Activated CD4-positive, alpha-beta T cell treated with anti-CD3 and anti-CD28 coated beads, Interleukin-2, amount 50 U/mL, for 4 hours (primary cell): ENCODE measurements at places on chromosomes 13 and 19.

DNA sequence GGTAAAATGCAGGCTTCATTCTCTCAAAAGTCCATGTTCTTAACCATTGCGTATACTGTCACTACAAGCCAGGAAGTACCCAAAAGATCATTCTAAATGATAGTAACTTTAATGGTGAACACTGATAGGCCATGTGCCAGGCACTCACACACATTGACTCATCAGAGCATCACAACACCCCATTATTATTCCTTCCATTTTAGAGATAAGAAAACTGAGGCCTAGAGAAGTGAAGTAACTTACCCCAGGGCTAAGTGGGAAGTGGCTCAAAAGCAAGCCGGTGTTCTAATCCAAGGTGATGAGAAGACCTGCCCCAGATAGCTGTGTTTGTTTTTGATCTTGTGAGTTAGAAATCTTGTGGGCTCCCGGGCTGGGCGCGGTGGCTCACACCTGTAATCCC lies 1.4 kb upstream of the PHLDB3 start:
- DNase-seq = no peak

DNA sequence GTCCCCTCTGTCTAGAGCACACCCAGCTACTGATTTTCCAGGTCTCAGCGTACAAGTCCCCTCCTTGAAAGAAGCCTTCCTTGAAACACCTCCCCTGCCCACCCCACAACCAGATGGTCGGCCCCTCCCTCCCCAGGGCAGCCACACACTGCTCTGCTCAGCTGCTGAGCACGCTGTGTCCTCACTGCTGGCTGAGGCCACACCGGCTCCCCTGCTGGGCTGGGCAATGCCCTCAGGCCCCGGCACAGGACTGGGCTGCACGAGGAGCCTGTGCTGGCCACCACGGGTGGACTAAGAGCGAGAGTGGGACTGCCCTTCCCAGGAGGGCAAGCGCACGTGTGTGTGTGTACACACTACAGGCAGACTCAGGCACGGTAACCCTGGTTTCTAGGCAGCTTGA lies 11.8 kb upstream of the RSPH6A start:
- no peak for DNase-seq

DNA sequence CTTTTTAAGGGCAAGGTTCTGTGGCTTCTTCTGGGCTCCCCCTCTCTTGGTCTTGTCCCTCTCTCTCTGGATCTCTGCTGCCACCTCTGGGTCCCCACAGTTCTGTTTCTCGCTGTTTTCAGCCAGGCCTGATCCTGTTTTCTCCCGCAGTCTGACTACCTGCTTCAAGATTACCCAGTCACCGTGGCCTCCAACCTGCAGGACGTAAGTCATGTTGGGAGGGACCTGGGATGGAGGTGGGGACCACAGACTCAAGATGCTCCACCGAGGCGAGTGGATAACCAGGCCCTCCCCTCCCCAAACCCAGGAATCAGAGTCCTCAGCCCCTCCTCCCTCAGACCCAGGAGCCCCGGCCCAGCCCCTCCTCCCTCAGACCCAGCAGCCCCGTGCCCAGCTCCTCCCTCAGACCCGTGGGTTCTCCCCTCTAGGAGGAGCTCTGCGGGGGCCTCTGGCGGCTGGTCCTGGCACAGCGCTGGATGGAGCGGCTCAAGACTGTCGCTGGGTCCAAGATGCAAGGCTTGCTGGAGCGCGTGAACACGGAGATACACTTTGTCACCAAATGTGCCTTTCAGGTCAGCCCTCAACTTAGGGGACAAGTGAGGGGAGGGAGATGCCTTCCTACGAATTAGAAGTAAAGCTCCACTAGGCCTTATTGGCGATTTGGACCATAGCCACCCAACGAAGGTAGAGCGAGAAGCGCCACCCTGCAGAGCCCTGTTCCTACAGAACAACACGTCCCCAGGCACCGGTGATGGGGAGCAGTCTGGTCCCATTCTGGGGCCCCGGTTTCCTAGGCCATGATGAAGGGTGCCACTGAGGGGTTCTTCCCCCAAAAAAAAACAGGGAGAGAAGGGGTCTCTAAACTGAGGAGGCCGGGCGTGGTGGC lies 2.2 kb downstream of the FLT3LG start:
- DNase-seq = peak; percentile 59

DNA sequence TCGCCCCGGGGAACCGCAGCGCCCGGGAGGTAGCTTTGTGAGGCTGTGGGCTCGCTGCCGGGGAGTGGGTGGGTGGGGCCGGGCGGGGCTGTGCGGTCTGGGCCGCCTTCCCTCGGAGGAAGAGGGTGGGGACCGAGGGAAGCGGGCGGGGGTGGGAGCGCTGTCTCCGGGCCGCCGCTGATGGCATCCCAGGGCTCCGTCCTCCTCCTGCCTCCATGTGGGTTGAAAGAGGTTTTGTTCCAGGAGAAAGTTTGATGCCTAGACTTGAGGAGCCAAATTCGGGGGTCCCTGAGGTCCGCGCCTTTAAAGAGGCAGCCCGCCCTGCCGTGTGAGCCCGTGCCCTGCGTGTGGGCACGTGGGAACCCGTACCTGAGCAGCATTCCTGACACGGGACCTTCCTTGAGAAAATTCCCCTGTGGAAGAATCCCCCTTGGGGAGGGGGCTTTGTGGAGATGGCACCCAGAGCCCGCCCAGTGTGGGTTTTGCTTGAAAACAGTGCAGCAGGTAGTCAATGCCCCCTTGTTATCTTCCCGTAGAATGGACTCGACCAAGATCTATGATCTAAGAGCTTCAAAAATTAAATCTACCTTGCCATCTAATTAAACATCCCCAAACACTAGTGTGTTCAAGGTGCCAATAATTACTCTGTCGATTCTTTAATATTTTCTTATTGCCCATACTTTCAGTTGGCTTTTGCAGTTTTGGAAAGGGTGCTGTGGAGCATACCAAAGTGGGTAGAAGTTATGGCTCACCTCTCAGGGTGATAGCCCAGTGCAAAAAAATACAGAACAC lies 107.8 kb downstream of the RXFP2 start:
- no peak for DNase-seq

- DNase-seq = peak; percentile 49
Observed at GRCh38 chr19:46840498-46840942, 10.1 kb downstream of the AP2S1 start.
